ENCODE measurements at places on chromosomes 1 and 21. TPM values are rescaled to one million over a fixed set of nuclear protein-coding genes. Genes with fewer than 3 reads are reported as not detected.

Gene KMO
- 0.18 TPM for total RNA-seq

GRCh38 chr1:25217598-25218232 lies 14.6 kb downstream of the SYF2 start:
- DNase-seq = no peak

- no peak for DNase-seq
Observed at GRCh38 chr1:150554086-150554452, 4.9 kb downstream of the ADAMTSL4 start.

DNA sequence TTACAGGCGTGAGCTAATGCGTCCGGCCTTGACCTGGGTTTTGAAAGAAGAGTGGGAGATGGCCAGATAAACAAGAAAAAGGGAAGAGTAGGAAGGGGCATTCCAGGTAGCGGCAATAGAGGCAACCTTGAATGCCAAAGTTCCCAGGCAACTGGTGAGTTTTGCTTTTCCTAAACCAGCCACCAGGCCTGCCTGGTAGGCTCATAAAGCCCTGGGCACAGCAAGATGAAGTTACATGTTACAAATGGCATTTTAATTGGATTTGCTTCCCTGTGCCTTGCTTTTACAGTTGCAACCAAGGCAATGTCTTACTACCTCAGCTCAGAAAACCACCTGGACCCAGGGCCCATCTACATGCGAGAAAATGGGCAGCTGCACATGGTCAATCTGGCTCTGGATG lies 5.5 kb downstream of the LRRC42 start:
- DNase-seq = no peak

Gene UTS2
- total RNA-seq = not detected

DNA sequence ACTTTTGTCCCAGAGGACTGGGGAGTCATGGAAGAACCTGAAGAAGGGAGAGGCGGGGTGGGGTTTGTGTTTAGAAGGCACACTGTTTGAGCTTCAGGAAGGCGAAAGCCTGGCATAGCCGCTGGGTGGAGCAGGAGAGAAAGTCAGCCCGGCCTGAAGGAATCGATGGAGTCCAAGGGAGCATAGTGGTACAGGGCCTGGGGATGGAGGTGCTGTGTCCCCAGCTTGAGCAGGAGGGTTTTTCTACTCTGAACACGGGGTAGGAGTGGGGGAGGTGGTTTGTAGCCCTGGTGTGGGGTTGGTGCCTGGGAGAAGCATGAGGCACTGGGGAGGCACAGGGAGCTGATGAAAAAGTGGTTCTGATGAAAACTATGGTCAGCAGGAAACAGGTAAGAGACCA lies 4.7 kb upstream of the CCDC24 start:
- DNase-seq = no peak

- no peak for DNase-seq
Observed at GRCh38 chr1:5611431-5611830, 380.8 kb downstream of the NPHP4 start.

Gene PCSK9
- 0.16 TPM for total RNA-seq

DNA sequence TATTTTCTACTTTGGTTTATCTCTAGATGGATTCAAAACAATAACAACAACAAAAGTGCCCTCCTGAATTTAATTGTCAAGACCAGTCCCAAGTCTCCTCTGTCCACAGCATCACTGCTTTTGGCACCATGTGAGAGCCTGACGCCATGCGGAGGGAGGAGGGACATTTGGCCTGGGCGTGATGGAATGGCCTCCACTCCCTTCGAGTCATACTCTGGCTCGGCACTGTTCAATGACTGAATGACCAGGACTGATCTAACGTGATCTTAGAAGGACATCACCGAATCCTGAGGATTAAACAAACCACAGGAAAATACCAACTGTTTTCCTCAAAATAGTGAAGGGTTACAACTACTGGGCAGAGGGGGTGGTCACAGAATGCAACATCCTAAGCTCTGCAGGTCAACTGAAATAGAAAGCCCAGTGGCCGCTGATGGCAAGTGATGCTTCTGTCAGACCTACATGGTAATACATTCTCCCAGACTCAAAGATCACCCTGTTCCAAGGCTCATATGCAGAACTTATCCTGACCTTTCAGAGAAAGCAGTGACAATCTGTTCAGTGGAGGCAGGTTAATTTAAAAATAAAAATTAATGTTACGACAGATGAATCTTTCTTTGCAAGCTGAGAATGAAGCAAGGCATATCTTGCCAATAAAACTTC lies 19.1 kb downstream of the SRSF4 start:
- no peak for DNase-seq

Gene ZDHHC18
- total RNA-seq = 21.0 TPM

GRCh38 chr1:39958403-39959200 lies 3.7 kb downstream of the MFSD2A start:
- no peak for DNase-seq

Gene TBX15
- not detected for total RNA-seq

Gene RNF186
- total RNA-seq = not detected

DNA sequence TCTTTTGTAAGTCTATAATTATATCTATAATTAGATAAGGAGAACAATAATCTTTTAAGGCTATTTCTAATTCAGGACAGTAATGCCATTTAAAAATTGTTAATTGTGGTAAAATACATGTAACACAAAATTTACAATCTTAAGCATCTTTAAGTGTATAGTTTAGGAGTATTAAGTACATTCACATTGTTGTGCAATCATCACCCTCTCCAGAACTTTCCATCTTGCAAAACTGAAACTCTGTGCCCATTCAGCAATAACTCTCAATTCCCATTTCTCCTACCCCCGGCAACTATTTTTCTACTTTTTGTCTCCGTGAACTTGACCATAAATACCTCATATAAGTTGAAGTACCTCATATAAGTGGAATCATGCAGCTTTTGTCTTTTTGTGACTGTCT lies 93.9 kb upstream of the KCNA3 start:
- no peak for DNase-seq

GRCh38 chr1:1438531-1439381 lies 3.3 kb downstream of the VWA1 start:
- no peak for DNase-seq

GRCh38 chr1:242523719-242524570 lies 552 bp downstream of the PLD5 start:
- no peak for DNase-seq

- DNase-seq = no peak
Observed at GRCh38 chr1:1867164-1867563, 23.7 kb downstream of the GNB1 start.

Gene GUCA2A
- total RNA-seq = not detected

- no peak for DNase-seq
Observed at GRCh38 chr1:93678491-93678890, 3.1 kb downstream of the BCAR3 start.

GRCh38 chr1:19483261-19483660 lies 2.1 kb downstream of the CAPZB start:
- no peak for DNase-seq

DNA sequence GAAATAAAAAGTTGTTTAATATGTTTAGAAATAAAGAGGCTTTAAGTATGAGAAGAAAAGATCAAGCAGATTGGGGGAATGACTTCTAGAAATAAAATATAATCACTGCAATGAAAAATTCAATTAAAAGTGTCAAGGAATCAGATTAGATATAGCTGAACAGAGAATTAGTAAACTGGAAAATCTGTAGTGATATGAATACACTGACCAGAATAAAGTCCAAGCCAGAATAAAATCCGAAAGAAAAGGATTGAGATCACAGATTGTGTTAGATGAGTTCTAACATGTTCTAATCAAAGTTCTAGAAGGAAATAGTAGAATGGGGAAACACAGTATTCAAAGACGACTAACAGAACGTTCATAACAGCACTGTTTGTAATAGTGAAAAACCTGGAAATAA lies 73.1 kb upstream of the C1orf105 start:
- DNase-seq = no peak

DNA sequence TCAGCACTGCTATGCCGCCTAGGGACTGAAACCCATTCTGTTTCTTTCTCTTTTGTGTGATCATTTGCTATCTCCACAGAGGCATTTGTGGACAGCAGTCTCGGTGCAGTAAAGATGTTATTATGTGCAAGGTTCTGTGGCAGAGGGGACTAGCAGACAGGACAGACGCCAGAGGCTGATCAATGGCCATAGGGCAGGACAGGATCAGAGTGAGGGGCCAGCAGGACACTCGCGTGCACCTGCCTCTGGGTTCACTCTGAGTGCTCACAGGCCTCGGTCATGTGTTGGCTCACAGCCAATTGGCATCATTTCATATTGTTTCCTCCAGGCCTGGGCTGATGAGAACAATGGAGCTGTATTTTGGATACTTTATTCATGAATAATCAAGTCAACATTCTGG lies 212.6 kb downstream of the TGFB2 start:
- no peak for DNase-seq

DNA sequence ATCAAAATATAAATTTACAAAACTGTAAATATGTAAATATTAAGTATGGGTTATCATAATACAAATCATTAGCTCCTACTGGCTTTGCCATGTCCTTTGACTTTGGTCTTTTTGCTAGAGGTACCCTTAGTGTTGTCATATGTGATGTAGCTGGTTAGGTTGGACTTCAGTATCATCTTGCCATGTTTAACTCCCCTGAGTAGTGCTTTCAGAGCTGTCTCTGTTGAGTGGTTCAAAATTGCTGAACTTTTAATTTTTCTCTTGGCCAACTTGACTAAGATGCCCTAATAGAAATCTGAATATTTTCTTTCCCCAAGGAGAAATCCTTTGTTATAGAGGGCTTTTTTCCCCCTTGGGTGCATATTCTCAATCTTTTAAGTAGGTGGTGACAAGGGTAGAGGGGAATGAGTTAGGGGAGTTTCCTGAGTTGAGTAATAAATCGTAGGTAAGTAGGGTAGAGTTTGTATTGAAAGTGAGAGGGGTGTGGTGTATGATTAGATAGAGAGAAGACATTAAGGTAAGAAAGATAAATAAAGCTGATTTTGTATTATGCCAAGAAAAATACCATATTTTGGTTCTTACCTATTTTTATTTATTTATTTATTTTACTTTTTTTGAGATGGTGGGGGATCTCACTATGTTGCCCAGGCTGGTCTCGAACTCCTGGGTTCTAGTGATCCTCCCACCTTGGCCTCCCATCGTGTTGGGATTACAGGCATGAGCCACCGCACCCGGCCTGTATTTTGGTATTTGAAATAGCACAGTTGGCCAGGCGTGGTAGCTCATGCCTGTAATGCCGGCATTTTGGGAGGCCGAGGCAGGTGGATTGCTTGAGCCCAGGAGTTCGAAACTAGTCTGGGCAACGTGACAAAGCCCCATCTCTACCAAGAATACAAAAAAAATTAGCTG lies 21.8 kb downstream of the RPRD2 start:
- DNase-seq = no peak

GRCh38 chr1:186152620-186153239 lies 222.3 kb downstream of the TPR start:
- no peak for DNase-seq

DNA sequence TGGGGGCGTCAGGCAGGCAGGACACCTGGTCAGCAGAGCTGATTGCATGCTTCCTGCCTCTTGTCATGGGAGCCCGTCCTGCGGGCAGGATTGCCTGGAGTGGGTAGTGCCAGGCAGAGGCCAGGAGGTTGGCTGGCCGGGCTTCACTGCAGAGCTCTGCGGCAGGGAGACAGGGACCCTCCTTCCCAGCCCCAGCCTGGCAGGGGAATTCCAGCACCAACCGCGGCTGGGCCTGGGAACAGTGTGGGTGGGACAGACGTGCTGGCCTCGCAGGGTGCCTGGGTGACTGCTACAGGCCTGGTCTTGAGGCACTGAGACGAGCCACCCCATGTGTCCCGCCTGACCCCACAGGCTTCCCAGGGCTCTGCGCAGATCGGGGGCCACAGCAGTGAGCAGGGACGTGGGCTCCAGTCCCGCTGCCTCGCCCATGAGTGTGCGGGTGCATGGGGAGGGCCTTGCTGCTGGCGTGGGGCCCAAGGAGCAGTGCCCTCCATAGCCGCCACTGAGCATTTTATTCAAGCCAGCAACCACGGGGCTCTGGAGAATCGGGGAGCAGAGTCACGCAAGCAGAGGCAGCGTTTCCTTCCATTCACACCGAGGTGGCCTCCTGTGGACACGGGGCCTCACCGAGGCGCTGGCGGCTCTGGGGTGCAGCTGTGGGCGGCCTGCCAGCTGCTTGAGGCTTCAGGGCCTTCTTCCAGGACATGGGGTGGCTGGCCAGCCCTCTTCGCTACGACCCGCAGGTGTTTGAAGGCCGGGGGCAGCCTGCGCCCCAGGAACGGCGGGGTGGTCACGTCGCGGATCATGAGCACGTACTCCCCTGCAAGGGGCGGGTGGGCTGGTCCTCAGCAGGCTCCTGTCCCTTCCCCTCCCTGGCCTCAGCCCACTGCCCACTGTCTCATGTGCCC lies 70.3 kb downstream of the MORN1 start:
- no peak for DNase-seq

Gene LPAR3
- total RNA-seq = 20.8 TPM

- no peak for DNase-seq
Observed at GRCh38 chr21:30340714-30341573, 3.5 kb upstream of the KRTAP27-1 start.

Data from ureter (tissue), 1 donor.